AG10803 (cell line): ENCODE measurements at places on chromosomes 4 and X.

GRCh38 chr4:42296196-42296595 lies 101.1 kb upstream of the SHISA3 start:
- no peak for DNase-seq

DNA sequence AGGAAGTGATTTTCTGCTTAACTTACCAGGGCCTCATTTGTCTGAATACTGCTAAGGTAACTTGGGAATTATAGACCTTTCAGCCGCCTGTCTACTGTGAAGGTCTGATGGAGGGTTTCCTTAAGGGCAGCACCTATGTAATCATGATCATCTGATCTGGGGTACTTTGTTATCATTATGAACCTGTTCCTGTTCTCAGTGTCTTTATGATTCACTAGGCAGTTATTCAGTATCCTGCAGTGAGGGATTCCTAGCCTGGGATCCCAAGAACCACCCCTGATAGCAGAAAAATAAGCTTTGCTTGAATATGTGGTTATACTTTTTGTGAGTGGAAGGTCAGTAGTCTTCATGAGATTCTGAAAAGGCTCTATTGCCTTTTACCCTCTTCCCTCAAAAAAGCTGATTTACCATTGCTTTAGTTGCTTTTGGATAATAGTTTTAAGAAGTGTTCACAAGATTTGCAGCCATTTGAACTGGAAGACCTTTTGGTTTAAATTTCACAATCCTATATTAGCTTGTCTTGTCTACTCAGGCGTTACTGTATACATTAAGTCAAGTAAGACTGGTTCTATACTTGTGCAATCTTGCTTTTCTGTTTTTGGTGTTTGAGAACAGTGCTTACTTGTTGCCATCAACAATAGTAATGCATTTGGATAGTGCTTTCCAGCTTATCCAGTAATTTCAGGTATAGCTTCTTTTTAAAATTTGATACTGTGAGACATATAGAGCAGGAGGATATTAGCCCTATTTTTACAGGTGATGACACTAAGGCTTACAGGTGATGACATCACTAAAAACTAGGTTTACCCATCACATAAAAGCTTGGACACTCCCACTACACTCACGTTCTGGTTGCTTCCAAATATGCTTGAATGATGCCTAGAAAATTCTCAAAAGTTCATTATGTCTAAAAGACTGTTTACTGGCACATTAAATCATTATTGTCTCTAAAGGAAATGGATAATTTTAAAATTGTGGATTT lies 60.0 kb downstream of the FHIP1A start:
- DNase-seq: no peak

DNA sequence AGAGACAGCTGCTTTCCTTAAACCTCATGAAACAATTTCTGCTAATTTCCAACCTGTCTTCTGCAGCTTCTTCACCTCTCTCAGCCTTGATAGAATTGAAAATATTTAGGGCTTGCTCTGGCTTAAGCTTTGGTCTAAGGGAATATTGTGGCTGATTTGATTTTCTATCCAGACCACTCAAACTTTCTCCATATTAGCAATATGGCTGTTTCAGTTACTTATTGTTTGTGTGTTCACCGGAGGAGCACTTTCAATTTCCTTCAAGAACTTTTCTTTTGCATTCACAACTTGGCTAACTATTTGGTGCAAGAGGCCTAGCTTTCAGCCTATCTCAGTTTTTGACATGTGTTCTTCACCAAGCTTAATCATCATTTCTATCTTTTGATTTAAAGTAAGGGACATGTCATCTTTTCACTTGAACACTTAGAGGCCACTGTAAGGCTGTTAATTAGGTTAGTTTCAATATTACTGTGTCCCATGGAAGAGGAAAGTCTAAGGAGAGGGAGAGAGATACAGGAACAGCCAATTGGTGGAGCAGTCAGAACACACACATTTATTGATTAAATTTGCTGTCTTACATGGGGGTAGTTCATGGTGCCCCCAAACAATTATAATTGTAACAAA lies 213.2 kb downstream of the RASL11B start:
- no peak for DNase-seq

DNA sequence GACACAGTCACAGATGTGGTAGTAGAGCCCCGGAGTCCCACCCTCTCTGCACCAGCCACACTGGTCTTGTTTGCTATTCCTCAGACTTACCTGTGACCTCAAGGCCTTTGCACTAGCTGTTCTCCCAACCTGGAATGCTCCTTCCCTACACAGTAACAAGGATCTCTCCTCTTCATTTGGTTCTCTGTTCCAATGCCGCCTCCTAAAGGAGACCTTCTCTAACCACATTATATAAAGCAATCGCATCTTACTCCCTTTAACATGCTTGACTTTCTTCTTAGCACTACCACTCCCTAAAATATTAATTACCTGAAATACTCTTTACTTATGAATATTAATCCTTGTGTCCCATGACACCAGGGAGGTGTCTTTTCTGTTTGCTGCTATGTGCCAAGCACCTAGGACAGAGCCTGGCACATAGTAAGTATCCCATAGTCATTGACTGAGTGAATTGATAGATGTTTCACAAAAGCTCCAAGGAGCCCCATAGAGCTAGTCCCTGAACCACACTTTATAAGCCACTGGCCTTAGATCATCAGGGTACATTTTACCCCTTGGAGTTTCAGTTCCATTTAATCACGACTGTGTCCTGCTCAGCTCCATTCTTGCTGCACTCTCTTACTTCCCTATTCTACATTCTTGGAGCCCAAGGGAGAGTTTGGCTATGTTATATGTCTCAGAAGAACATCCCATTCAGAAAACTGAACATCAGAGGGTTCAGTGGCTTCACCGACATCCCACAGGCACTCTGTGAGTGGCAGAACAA lies 312.7 kb downstream of the RAB28 start:
- no peak for DNase-seq

DNA sequence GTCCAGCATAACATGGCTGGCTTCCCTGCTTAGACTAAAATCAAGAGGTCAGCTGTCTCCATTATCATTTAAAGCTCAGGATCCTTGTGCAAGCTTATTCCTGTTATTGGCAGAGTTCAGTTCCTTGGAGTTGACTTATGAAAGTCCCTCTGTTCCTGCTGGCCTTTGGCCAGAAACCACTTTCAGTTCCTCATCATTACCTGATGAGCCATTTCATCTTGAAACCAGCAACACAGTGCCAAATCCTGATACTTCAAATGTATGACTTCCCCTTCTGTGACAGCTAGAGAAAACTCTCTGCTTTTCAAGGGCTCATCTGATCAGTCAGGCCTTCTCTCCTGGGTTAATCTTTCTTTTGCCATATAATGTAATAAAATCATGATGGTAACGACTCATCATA lies 110.6 kb upstream of the FSTL5 start:
- no peak for DNase-seq

GRCh38 chr4:120517966-120518365 lies 404.6 kb downstream of the PRDM5 start:
- peak; percentile 78 for DNase-seq

DNA sequence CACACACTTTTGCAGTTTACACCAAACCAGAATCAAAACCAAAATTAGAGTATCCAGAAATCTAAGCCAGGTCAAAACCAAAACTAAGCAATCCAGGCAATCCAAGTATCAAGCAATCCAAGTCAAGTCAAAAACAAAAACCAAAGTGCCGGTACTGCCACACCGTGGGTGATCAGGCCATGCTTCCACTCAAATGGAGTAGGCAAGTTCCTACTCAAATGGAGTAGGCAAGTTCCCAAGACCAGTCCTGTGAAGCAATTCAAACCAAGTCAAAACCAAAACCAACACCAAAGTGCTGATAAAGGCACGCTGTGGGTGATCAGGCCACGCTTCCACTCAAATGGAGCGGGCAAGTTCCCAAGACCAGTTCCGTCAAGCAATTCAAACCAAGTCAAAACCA lies 31.3 kb downstream of the MID1 start:
- DNase-seq: no peak

DNA sequence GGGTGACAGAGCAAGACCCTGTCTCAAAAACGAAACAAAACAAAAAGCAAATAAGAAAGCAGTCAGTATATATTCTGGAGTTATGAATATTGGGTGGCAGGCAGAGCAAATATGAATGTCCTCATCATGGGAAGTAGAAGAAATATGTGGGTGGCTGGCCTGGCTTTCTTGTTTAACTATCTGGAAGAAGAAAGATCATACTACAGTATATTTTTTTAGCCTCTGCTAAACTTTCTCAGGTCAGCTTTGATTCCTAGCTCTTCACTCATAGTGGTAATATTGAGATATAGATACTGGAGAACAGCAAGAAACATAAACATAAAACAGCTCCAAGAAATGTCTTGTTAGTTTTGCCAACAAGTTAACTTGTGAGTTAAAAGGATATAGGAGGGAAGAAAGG lies 192.5 kb downstream of the SOWAHB start:
- no peak for DNase-seq

- DNase-seq: no peak
Measured at GRCh38 chr4:143287572-143287923, 49.1 kb upstream of the GAB1 start.

GRCh38 chr4:17599826-17600225 lies 14.6 kb upstream of the MED28 start:
- DNase-seq: peak; percentile 29

DNA sequence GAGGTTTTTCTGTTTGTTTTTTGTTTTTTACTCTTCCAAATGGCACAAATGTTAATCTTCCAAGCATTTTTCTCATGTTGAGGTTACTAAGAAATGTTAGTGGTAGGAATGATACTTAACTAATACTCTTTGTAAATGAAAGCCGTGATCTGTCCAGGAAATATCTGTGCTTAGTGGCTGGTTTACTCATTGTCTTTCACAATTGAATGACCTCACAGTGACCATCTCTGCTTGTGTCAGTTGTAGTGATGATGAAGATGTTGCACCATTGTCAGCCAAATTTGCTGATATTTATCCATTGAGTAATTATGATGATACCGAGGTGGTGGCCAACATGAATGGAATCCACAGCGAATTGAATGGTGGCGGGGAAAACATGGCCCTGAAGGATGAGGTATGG lies 93.5 kb downstream of the TNIP2 start:
- peak; percentile 95 for DNase-seq

DNA sequence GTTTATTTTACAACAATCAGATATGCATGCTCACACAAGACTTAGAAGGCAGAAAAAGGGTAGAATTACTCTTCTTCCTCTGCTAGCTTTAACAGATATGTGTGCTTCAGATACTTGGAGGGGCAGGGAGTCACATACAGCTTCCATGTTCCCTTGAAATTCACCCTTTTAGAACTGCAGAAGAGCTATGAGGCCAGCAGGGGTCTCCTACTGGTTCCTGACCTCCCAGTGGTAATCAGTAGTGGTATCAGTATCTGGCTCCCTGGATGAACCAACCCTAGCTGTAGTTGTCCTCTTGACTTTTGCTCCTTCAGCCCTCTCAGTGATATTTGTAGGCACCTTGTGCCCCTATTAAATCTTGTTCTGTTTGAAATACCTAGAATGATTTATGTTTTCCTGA lies 81.5 kb downstream of the RCHY1 start:
- DNase-seq: peak; percentile 18

- no peak for DNase-seq
Measured at GRCh38 chrX:32597777-32598176, 613.6 kb downstream of the DMD start.

DNA sequence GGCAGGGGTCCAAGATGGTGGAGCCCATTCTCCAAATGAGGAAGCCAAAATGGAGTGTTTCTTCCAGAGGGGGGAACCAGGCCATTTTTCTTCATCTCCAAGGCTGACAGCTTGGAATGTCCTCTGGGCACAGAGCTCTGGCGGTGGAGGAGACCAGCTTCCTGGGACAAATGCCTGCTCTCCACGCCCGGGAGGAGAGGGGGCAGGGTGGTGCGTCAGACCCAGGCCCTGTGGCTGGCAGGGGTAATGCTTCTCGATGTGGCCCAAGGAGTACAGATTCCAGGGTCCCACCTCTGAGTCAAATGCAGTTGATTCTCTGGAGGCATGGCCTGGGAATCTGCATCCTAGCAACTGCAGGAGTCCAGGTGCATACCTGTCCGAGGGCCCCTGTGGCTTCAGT lies 44.6 kb upstream of the ADRA2C start:
- DNase-seq: no peak

GRCh38 chrX:115183980-115184379 lies 5.2 kb upstream of the RBMXL3 start:
- DNase-seq: peak; percentile 29

DNA sequence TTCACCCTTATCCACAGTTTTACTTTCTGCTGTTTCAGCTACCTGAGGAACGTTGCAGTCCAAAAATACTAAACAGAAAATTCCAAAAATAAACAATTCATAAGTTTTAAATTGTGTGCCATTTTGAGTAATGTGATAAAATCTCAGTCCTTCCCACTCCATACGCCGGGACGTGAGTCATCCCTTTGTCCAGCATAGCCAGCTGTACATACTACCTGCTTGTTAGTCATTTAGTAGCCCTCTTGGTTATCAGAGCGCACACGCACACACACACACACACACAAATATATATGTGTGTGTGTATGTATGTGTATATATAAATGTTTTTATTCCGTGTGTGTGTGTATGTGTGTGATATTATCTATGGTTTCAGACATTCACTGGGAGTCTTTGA lies 4.8 kb upstream of the CCSER1 start:
- DNase-seq: no peak

GRCh38 chr4:1202526-1203011 lies 30.2 kb upstream of the SPON2 start:
- no peak for DNase-seq

- no peak for DNase-seq
Measured at GRCh38 chrX:1477229-1477628, 24.5 kb upstream of the ASMTL start.

GRCh38 chrX:118585296-118585695 lies 89.7 kb downstream of the DOCK11 start:
- DNase-seq: no peak

DNA sequence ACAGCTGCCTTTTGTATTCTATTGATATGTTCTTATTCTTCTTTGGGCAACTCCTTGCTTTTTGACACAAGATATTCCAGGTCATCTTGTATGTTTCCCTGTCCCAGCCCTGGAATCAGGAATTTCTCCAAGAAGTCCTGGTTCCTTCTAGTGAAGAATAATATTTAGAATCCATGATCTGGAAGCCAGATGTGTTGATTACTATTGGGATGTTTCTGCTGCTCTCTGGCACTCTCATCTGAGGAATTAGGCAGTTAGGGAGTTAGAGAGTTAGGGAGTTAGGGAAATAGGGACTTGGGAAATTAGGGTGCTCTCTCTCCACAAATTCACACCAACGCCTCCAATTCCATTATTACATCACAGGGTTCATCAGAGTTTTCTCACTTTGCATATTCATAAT lies 191.2 kb downstream of the ZNF330 start:
- DNase-seq: peak; percentile 63

DNA sequence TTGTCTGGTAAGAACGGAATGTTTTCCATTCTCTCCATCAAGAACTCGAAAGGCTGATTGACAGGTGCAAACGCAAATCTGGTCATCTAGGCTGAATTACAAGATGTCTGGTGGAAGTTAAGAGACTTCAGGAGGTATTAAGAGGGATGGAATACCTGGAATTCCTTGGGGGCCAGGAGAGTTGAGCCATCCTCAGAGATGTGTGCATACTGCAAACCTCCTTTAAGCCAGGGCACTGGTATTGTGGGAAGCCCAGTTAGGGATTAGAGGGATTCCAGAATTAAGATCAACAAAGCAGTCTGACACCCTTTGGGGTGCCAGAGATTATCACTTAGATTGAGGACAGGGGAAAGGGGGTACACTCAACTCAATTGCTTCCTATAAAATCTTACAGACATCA lies 151.4 kb downstream of the VCX3A start:
- DNase-seq: no peak

GRCh38 chrX:137547291-137547690 lies 18.6 kb upstream of the ZIC3 start:
- no peak for DNase-seq
